ENCODE measurements at places on chromosomes 2 and 18.

- DNase-seq: no peak
Observed at GRCh38 chr2:177905640-177906039, 166.9 kb downstream of the PDE11A start.

- no peak for DNase-seq
Observed at GRCh38 chr2:216773072-216773471, 77.7 kb upstream of the IGFBP5 start.

- no peak for DNase-seq
Observed at GRCh38 chr2:190190507-190191162, 128.1 kb upstream of the MSTN start.

GRCh38 chr2:197073701-197074433 lies 147.4 kb upstream of the PGAP1 start:
- no peak for DNase-seq

GRCh38 chr2:18441583-18441982 lies 118.9 kb downstream of the RDH14 start:
- DNase-seq: no peak

DNA sequence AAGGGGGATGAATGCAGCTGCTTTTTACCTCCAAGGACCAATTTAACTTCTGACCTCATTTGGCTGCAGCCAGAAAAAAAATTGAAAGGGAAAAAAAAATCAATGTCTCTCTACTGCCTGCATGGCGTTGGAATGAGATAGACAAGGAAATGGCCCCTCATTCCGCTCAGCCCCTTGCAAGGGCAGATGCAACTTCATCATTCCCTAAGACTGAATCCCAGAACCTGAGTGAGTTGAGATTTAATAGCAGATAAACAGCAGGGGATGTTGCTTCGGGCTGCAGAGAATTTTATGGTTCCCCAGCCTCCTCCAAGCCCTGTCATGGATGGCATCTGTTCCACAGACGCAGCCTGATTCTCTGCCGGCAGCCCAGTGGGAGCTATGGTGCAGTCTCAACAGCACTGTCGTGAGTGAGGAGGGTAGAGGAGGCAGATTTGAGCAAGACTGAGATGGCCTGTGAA lies 49.0 kb downstream of the CAPN13 start:
- no peak for DNase-seq

Measured in B cell (primary cell).